ENCODE measurements at places on chromosomes 6 and 20.

- no peak for DNase-seq
Measured at GRCh38 chr20:12925210-12925755, 83.5 kb upstream of the SPTLC3 start.

DNA sequence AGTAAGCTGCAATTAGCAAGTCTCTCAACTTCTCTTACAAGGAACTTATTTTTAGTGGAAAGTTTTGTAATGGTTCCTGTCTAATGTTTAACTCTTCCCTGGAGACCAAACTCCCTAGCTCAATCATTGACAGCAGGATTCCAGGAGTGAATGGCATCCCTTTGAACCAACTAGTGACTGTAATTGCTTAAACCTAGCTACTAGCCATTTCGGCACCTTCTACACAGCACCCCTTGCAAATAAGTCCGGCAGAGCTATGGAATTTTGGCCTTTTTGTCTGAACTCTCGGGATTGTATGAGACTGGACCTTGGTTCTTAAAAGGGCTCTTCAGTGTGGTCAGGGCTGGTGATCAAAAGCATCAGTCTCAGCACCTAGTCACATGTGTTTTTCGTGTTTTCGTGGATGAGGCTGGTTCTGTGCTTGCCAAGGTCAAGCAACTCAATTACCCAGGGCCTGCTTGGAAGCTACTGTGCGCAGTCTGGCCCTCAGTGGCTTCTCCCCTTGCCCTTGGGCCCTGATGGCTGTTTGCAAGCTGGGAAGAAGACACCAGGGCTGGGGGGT is 135.3 kb upstream of the NEDD9 start:
- no peak for DNase-seq

DNA sequence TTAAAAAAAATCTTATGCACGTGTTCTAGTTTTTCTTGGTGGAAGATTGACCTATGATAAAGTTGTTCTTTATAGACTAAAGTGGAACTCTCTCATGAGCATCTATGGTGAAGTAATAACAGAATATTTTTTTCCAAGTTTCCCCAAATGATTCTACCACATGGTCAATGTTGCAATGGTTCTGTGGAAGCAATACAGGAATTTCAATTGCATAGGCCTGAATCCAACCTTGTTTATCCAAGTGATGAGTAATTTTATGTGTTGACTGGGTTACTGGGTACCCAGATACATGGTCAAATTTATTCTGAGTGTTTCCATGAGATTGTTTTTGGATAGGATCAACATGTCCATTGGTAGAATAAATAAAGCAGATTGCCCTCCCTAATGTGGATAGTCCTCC is 581.5 kb downstream of the MMUT start:
- no peak for DNase-seq

GRCh38 chr20:60812561-60812960 is 439.5 kb upstream of the CDH4 start:
- no peak for DNase-seq

DNA sequence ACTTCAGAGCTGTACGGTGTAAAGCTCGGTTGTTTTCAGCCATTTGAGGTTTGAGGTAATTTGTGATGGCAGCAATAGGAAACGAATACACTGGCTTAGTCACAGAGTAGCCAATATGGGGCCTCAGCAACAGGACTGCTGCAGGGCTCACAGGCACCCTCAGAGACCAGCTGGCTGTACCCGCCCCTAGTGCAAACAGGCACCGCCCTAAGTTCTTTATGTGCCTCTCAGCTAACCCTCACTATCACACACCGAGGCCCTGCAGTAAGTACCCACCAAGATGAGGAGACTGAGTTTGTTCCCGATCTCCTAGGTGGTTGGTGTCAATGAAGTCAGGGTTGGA is 11.2 kb upstream of the SERPINB9 start:
- no peak for DNase-seq

- DNase-seq: no peak
Measured at GRCh38 chr20:63893999-63894357, 948 bp upstream of the DNAJC5 start.

DNA sequence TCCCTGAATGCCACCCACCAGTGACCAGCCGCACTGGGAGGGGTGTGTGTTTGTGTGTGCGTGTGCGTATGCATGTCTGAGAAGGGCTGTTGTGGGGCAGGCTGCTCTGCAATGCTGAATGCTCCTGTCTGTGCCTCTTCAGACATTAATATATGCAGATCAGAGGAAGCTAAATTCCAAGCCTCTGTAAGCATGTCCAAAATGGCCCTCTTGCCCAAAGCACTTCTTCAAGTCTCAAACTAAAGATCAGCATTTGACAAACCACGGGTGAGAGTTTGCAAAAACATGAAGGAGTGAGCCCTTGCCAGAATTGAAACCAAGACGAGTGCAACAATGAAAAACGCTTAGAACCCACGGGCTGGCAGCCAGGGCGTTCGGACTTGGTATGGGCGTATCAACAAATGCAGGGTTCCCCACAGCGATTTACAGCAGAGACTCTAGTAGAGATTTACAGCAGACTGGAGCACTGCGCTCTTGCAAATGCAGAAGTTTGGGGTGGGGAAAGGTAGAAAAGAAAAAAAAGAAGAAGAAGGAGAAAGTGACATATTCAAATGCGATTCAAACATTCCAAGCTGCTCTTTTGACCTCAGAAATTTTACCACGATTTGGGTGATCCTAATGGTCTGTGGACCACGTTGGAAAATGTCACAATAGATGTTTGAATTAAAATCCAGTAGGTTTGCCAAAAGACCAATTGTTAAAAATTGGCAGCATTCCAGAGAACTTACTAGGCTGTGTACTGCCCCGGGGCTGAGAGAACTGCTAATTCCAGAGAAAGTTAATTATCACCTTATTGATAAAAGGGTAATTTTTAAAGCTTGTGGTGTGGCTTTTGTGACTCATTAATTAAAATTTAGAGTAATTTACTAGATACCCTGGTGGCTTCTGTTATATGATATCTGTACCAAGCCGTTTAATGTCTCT is 3.5 kb downstream of the SCML4 start:
- DNase-seq: no peak

DNA sequence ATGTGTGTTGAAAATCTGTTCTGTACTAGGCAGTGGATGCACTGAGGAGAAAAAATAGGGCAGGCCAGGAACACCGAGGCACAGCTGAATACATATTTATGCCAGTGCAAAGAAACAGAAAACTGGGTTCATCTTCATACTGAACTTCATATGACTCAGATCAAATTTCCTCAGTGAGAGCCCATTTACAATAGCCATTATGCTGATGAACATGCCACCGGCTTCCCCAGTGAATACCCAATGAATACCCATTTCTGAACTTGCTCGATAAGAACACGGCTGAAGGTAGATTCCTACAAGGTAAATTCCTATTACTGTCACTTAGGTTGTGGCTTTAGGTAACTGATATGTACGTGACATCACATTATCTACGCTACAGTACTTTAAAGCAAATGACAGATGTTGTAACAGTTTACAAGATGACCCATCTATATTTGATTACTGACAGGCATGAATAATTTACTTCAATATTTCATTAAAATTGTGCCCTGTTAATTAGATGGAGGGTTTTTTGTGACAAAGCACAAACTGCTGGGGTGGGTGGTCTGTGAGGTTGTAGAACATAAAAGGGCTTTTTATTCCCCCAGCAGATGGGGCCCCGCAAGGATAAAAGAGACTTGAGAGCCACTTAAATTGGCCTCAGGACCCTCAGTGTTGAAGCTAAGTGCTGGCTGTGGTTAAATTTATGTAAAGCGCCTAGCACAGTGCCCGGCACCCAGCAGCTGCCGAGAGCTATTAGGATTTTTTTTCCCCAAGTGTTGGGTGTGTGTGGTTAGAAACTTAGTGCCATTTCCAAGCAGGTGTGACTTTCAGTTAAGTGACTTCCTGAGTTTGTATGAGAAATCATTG is 264.5 kb downstream of the CD83 start:
- DNase-seq: no peak

GRCh38 chr6:80133020-80133419 is 26.5 kb downstream of the BCKDHB start:
- no peak for DNase-seq

GRCh38 chr6:26121141-26122004 is 34.1 kb downstream of the HFE start:
- no peak for DNase-seq

- DNase-seq: no peak
Measured at GRCh38 chr6:154432533-154433476, 76.2 kb upstream of the IPCEF1 start.

DNA sequence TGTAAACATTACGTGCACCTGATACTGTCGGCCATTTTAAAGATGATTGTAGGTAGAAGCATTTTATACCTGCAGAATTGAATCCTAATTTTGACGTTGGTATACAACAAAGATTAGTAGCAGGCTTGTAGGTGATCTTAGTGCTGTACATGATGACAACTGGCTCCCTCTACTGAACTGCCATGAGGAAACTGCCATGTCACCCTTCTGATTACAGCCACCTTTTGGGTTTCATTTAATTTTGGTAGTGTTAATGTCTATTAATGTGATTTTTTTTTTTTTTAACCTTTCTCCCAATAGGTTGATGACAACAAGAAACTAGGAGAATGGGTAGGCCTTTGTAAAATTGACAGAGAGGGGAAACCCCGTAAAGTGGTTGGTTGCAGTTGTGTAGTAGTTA is 2.3 kb downstream of the RPS12 start:
- no peak for DNase-seq

DNA sequence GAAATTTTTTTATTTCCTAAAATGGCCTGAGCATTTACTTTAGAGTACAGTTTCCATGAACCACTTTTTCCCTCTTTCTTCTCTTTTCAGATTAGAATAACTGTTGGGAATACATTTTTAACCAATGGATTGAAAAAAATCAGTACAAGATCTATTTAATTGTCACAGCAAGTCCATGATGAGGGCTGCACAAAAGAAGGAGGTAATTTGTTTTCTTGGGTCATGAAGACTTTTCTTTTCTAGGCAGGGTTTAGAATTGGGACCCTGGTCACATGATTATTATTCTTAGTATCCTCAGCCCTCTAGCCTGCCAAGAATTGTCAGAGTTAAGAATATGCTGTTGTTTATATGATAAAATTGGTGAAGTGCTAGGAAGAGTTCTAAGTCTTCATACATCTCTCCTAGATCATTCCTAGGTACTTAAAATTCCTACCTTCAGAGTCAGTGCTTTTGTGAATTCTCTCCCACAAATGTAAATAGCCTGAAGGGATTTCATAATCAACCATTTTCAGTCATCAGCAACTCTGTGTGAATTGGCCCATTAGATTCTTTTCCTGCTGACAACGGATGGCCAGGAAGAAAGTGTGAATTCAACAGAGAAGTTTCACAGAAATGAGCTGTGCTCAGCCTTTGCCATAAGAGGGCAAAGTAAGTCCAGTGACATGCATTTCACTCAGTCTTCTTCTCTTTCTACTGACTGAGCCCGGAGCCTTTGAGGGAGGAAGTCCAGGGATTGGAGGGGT is 32.4 kb upstream of the TPBG start:
- no peak for DNase-seq

GRCh38 chr6:112332274-112332673 is 14.9 kb upstream of the RFPL4B start:
- no peak for DNase-seq

GRCh38 chr6:129871221-129871620 is 10.1 kb upstream of the TMEM244 start:
- no peak for DNase-seq

DNA sequence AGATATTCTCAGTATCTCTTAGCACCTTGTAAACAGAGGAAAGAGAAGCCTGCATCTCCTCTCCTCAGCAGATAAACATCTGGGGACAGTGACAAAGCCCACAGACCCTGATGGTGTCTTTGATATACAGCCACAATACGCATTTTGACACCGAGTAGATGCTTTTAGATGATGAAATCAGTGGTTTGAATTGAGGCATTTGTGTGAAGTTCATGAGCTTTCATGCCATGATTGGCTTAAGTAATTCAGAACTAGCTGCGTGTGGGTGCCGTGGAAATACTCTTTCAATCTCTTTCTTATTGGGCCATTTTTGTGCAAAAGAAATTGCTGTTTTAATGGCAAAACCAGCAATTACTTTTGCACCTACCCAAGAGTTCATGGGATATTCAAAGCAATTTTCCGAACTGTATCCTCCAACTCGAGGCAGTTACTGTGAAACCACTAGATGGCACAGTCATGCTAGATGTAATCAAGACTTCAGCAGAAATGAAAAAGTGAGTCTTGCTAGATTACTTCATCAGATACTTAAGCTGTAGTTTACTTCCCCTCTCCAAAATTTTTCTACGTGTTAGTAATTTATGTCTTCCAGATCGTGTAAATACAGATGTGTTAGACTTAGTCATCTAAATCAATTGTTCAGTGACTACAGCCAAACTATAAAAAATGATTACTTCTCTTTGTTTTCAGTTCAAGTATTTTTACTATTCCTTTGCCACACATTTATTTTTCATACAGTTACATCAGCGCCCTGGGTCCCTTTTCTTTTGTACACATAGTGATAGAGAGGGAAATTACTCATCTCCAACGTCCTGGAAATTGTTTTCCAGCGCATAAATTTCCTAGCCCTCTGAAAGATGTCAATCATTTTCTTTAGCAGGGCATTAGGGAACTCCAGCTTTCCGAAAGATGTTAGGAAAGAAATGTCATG is 49.4 kb downstream of the IYD start:
- no peak for DNase-seq

GRCh38 chr6:16903470-16903869 is 142.2 kb upstream of the ATXN1 start:
- no peak for DNase-seq

DNA sequence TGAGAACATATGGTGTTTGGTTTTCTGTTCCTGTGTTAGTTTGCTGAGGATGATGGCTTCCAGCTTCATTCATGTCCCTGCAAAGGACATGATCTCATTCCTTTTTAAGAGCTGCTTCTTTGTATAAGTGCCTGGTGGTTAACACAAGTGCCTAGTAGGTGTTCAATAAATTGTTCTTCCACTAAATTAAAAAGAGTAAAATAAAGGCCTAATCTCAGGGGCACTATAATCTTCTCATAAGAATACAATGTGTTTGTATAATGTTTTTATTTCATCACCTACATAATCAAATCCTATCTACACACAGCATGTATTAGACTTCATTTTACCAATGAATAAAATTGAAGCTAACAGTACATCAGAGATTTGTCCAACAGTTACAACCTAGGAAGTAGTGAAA is 252.7 kb downstream of the KHDC1L start:
- DNase-seq: no peak

DNA sequence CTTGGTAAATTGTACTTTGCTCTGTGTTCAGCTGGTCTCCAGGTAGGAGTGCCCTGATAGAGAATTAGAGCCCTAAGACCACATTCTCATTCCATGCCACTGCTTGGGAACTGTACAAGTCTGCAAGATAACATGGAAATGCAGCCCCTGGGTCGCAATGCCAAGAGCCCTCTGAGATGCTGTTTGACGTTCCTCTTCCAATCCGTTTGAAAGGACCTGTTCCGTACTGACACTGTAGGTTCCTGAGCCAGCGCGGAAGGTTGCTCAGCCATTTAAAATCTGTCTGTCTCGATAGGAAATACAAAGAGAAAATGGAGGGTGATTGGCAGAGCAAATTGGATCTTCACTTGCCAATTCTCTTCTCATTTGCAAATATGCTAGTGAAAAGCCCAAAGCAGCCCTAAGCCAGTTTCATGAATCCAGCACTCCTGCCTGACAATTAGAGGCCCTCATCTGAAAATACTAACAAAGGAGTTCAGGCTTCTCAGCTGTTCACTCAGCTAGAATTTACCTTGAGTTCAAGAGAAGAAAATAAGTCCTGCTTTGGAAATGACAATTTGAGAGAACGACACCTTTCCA is 100.6 kb upstream of the AFDN start:
- DNase-seq: no peak
